Activated T-cell treated with anti-CD3 and anti-CD28 coated beads, Interleukin-2, amount 50 U/mL, for 48 hours (primary cell): ENCODE measurements at places on chromosomes 16 and 17.

DNA sequence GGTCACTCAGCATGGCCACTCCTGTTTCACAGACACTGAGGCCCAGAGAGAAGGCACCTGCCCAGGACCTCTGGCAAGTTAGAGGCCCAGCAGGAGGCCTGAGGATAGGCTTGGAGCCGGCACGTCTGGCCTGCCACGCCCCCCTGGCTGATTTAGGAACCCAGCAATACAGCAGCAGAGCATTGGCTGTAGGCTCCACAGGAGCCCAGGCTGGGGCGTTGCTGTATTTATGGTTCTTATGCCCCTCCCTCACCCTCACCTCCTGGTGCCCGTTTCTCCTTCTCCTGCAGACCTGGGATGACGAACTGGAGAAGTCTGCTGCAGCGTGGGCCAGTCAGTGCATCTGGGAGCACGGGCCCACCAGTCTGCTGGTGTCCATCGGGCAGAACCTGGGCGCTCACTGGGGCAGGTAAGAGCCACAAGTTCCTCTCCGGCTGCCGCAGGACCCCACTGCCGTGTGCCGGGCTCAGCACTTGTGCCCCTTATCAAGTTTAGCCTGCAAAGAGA, 25.8 kb downstream of the CRISPLD2 start:
- DNase-seq, result no peak

GRCh38 chr16:80164966-80165550, 375.7 kb upstream of the DYNLRB2 start:
- no peak for DNase-seq

- no peak for DNase-seq
These were observed 42.7 kb upstream of the CORO6 start for GRCh38 chr17:29665481-29665810.

DNA sequence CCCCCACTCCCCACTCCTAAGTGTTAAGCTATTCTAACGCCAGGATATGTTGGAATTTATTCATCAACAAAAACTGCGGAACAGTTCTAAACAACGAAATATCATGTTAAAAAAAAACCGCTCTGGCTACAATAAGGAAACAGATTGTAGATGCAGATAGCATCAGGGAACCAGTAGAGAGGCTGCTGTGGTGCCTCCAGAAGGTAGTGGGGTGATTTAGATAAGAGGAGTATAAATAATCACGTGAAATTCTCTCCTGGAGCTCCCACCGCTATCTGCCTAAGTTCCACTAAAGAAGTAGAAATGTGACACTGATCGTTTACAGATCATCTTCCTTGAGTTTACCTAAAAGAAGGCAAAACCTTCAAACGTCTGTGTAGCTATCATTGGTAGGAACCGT, 8.0 kb downstream of the AHSP start:
- DNase-seq, result no peak

DNA sequence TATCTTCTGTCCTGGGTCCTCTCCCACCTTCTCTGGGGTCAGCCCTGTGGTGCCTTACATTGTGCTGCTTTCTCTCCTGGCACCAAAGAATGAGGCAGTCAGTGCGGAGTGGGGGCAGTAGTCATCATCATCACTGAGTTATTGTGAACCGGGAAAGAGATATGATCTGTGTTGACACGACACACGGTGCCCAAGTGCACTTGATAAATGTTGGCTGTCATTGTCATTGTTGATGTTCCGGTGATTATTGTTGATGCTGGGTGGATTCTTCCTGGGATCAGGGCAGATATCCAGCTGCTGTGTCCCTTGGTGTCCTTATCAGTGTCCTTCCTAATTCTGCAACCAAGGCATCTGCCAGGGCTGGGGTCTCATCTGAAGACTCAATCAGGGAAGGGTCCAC, 121.7 kb downstream of the ABCC6 start:
- DNase-seq, result no peak

DNA sequence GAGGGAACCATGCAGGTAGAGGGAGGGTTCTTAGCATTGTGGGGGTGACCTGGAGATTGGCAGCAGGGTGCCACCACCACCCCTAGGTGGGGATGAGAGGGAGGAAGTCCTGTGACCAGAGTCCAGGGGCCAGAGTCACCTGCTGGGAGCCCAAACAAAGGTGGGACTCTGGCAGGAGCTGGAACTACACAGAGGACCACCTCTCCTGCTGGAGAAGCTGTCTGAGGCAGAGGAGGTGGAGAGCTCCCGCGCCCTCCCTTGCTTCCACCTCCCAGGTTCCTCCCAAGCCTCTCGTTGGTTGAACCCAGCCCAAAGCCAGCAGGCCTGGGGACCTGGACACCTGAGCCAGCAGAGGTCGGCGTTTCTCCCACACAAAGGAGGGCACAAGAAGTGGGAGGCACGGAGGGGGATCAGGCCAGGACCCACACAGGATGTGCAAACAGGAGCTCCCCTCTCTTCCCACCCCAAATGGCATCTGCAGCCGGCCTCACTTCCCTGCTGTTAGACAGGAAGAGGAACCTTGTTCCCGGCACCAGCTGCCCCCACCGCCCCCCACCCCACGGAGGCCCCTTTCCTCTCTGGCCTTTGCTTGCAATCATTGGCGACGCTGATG, 154.6 kb downstream of the SEC14L1 start:
- DNase-seq, result no peak

GRCh38 chr17:76385892-76386786, 1.7 kb downstream of the SPHK1 start:
- DNase-seq, result peak; percentile 93

DNA sequence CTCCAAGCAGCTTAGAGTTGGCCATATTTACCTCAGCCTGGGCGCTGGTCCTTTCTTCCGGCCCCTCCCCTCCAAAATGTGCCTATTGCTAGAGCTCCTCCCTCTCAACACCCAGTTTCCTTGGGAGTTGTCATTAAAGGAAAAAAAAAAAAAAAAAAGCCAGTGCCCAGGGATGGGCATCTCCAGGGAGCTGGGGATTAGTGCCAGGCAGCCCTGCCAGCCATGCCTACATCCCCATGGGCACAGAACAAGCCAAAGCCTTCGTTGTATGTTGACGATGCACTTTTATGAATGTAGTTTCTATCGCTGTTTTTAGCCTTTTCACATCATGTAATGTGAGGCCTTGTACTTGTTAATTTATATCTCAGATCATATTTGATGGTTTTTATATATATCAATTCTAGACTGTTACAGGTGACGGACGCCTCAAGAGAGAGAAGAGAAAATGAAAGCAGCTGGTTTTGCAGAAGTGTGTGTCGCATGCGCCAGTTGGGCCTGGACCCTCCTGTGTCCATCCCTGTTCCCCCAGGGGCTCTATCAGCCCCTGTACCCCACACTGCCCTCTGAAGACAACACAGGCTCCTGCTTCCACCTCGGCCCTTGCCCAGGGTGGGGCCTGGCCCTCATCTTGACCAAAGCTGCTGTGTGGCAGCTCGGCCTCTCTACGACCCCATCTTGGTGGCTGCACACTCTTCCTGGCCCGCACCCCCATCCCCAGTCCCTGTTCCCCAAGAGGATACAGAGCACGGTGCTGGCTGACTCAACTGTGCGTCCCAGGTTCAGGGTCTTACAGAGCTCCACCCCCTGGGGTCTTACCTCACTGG, 4.8 kb downstream of the LIMD2 start:
- DNase-seq, result no peak

DNA sequence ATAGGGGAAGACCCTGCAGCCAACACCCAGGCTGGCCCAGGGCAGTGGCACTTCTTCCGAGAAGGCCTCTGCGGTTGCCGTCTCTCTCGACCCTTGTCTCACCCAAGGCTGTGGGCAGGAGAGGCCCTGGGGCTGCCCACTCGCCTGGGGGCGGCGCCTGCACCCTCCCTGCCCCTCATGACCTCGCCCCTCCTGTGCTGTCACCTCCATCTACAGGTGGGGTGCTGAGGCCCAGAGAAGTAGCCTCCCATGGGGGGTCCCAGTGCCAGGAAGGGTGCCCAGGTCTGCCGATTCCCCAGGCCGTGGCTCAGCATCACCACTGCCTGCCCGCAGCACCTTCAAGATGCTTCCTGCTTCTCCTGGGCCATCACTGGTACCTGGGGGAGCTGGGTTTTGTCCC, 992 bp downstream of the NLRC3 start:
- DNase-seq, result peak; percentile 56

- DNase-seq, result no peak
These were observed 201.4 kb upstream of the CHMP6 start for GRCh38 chr17:80790021-80790765.

- DNase-seq, result peak; percentile 34
These were observed 7.8 kb downstream of the ATP2A3 start for GRCh38 chr17:3956327-3956957.

- DNase-seq, result no peak
These were observed 73.5 kb downstream of the FOXL1 start for GRCh38 chr16:86651823-86652222.

GRCh38 chr17:72445055-72445991, 324.5 kb downstream of the SOX9 start:
- no peak for DNase-seq

- DNase-seq, result peak; percentile 22
These were observed 308.9 kb upstream of the DYNLRB2 start for GRCh38 chr16:80231888-80232287.

- no peak for DNase-seq
These were observed 57.6 kb downstream of the CDRT4 start for GRCh38 chr17:15409721-15410250.

DNA sequence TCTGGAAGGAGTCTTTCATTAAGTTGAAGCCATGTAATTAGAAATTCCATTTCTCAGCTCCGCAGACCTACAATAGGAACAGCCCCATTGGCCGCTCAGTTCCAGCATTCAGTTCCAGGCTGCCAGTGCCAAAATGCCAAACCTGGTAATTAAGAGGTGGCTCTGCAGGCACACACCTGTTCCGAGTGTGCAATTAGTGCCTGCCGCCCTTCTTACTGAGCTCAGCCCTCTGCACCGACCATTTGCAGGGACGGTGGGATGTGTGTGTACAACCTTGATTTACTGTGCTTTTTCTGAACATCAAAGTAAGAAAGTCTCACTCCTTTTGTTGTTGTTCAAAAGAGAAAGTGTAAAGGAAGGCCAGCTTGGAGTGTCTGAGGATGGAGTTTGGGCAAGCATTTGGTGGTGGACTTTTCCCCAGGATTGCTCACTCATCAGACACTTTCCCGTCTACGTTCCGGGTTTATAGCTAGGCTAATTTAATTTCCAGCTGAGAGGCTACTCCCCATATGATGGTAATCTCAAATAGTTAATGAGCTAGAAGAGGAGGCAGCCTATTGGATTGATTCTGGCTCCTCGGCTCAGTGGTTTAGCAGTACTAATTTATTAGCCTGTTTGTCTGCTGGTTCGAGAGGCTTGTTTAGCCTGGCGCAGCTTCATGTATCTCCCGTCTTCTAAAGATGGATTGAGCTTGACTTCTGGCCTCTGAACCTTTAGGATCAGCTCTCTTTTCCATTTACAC, 20.0 kb downstream of the HS3ST3B1 start:
- no peak for DNase-seq

- no peak for DNase-seq
These were observed 561.6 kb upstream of the CDH8 start for GRCh38 chr16:62597875-62598274.

- DNase-seq, result no peak
These were observed 1265.1 kb downstream of the CDH8 start for GRCh38 chr16:60771138-60771537.

DNA sequence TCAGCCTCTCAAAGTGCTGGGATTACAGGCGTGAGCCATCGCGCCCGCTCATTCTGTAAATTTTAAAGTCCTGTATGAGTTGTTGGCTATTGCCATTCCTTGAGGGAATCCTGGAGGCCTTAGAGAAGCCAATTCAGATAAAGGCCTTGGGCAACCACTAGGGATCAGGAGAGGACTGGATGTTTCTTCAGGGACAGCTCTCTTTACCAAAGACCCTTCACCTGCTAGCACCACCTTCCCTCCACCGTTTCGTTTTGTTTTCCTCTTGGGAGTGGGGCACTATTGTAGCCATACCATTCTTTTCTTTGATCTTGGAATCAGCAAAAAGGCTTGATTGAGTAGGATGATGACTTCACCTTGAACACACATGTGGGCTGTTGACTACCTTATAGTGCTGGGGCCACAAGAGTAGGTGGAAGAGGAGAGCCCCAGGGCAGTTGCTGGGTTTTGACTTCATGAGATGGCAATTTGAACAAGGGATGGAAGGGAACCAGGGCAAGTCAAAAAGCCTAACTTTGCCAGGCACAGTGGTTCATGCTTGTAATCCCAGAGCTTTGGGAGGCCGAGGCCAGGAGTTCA, 7.0 kb upstream of the ANKRD40CL start:
- DNase-seq, result no peak

- no peak for DNase-seq
These were observed 324.5 kb downstream of the SNX29 start for GRCh38 chr16:12300945-12301500.

- DNase-seq, result no peak
These were observed 142.1 kb downstream of the SLC39A11 start for GRCh38 chr17:72950242-72950931.

GRCh38 chr17:80164185-80164584, 5.6 kb upstream of the CARD14 start:
- DNase-seq, result no peak

DNA sequence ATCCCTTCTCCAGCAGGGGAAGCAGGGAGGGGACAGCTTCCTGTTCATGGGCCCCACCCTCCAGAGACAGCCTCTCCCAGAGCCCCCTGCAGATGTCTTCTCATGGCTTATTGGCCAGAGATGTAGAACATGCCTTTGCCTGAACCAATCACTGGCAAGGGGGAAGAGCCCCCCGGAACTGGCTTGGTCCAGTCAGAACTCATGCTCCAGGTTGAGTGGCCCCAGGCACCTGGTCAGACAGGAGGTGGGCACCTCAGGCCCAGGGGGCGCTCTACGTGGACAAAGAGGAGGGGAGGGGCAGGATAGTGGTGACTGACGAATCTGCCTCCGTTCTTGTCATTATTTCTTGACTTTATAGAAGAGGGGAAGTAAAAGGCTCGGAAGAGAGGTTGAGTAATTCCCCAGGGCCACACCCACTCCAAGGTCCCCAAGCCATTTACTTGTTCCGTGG, 23.6 kb downstream of the RAB11FIP4 start:
- no peak for DNase-seq

DNA sequence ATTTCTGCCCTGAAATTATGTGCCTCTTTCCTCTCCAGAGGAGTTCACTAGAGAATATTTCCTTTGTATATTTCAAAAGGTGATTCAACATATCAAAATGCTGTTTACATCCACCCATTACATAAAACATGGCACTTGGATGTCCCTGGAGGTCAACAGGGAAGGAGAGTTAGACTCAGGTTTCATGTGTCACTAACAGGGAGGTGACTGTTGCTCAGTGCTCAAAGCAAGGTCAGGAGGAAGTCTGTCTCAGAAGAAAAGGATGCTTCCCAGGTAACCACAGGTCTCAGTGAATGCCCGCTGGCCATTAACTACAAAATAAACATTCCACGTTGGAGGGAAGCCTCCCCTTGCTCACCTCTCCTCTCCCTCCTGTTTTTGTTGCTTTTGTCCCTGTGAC, 198.6 kb downstream of the AXIN2 start:
- no peak for DNase-seq
